ENCODE measurements at places on chromosomes 2 and 18. TPM values are rescaled to one million over a fixed set of nuclear protein-coding genes. Genes with fewer than 3 reads are reported as not detected.
A peak's percentile ranks its signal among the peaks of the same experiment; 100 is the strongest.

DNA sequence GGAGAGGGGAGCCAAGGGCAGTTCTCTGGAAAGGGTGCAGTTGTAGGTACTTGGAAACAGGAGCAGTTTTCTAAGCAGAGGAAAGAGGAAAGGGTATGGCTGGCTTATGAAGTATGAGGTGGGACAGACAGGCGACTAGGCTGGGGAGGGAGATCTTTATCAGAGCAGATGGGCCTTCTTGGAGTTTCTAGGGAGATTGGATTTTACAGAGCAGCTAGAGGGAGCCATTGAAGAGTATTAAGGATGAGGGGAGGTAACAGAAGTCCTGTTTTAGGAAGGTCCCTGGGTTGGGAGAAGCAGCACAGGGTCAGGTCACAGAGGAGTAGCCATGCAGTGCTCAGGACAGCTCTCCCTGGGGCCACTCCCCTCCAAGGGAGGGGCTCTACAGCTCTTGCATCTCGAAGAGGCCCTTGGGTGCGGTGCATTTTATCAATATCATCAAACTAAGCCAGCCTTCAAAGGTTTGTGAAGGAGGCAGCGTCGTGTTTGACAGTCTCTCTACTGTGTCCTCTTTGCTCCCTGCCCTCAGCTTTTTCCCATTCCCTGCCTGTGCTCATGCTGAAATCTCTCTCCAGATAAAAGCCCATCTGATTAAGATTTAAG is 154.3 kb downstream of the SETBP1 start:
- no peak for DNase-seq

DNA sequence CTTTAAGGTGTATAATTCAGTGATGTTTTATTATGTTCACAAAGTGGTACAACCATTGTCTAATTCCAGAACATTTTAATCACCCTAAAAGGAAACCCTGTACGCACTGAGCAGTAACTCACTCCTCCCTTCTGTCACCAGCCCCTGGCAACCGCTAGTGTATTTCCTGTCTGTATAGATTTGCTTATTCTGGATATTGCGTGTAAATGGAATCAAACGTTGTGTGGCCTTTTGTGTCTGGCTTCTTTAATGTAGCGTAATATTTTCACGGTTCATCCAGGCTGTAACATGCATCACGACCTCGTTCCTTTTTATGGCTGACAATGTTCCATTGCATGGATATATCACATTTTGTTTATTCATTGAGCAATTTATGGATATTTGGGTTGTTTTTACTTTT is 8.3 kb downstream of the ZDBF2 start:
- DNase-seq: no peak

DNA sequence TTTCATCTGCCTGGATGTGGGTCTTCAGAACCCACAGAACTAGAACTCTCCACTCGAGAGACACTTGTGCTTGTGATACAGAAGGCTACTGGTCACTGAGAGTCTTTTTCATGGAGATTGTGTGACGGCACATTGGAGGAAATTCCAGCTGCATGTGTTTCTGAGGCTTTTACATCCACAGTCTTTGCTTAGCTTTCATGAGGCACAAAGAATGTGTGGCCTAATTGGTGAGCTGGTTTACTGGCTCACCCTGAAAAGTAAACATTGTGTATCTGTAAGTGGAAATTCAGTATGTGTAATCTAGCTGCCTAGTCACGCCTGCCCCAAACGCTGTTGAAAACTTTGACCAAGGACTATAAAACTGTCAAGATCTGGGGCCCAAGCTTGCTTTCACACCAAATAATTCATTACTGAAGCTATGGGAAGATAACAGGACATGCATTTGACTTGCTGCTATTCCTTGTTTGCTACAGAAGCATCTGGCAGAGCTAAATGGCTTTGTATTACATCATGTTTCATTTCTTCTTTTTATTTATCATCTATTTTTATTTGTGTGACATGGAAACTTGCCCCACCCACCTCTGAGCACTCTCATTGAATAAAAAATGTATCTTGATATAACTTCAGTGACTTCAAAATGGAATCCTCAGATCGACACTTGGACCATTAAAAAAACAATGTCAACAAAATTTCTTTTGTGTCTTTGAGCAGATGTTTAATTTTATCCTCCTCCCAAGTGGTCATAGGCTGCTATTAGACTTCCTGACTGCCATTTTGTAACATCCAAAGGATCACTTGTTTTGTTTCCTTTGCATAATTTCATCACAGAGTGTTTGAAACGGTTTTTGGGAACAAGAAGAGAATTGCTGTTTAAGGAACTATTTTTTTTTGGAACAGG is 80.2 kb downstream of the EFEMP1 start:
- DNase-seq: peak; percentile 37

DNA sequence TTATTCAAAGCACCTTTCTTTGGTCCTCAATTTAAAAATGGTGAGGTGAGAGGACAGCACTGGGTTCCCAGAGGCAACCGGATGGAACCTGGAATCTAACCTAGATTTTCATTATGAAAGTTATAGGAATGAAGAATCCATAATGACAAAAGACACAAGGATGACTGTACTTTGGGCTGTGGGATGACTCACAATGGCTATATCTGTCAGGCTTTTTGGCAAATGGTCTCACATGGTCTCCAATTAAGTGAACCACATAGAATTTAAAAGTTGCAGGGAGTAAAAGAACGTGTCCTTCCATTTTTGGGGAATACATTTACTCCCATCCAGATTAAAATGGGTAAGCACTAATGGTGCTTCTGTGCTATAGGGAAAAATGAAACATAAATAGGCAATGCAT is 31.8 kb upstream of the LYPD1 start:
- DNase-seq: no peak

The ACTG2 gene
- 5.1 TPM for total RNA-seq

DNA sequence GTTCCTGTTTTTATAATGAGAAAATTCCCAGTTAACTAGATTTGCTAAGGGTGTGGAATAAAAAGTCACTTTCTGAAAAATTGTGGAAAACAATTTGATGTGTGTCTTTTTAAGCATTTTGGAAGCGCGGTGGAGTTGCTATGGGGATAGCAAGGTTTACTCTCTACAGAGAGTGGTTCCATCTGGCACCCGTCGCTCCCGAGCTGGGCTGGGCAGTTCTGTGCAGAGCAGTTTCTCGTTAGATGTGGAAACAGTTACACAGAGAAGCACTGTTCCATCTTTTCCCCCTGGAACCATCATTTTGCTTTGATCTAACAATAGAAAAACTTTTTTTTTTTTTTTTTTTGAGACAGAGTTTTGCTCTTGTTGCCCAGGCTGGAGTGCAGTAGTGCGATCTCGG is 17.4 kb downstream of the LDLRAD4 start:
- DNase-seq: peak; percentile 87

- DNase-seq: no peak
Measured at GRCh38 chr2:188068093-188068492, 223.6 kb upstream of the GULP1 start.

GRCh38 chr2:105437708-105438103 is 38.9 kb upstream of the FHL2 start:
- peak; percentile 18 for DNase-seq

- no peak for DNase-seq
Measured at GRCh38 chr2:212484563-212485080, 54.0 kb downstream of the ERBB4 start.

DNA sequence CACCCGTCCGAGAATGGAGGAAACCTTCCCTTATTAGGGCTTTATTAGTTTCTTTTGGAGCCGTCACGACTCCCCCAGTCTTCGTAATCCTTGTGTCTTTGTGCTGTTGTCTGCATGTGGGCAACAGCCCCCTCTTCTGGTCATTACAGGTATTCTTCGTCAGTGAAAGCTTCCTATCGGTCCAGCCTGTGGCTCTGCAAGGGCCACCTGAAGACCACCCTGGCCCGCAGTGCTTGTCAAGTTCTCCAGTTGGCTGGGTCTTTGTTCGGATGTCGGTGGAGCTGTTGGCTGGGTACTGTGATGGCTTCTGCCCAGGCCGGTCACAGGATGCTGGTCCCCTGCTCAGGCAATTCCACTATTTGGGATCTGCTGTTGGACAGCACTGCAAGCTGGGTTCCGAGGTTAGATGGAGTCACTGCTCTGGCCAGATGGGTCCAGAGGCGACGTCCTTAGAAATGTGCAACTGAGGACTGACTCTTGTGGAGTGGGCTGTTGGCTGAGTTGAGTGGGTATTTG is 19.2 kb downstream of the E2F6 start:
- DNase-seq: peak; percentile 42

GRCh38 chr2:88258208-88258607 is 88.1 kb downstream of the THNSL2 start:
- no peak for DNase-seq

The RBMS1 gene
- 112 TPM for total RNA-seq

DNA sequence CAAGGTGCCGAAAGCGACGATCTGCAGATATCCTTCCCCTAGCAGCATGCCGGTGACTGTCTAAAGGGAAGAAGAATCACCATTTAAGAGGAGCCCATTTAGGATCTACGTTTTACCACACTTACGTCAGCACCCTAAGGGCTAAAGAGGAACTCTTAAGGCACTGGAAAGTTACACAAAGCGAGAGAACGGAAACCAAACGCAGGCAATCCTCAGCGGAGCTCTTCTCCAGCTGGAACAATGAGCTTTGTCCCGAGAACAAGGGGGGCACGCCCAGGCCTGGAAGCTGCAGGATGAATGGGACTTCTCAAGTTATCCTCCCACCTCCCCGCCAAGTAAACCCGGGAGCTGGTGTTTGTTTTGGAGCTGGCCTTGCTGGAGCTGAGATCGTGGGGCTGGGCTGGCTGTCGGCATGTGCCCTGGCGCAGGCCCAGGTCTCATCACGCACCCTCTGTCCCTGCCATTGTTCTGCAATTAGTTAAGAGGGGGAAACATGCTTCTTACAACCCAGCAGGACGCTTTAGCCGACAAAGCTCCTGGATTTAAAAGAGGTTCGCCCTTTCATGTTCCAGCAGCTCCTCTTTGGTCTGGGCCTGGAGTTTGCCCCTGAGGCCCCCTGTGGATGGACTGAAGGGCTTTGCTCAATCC is 36.4 kb downstream of the PXDN start:
- DNase-seq: peak; percentile 93

The RUFY4 gene
- total RNA-seq: 0.10 TPM

The TTC21B gene
- total RNA-seq: 55.2 TPM

GRCh38 chr2:111905990-111906735 is 7.8 kb downstream of the MERTK start:
- DNase-seq: peak; percentile 52

DNA sequence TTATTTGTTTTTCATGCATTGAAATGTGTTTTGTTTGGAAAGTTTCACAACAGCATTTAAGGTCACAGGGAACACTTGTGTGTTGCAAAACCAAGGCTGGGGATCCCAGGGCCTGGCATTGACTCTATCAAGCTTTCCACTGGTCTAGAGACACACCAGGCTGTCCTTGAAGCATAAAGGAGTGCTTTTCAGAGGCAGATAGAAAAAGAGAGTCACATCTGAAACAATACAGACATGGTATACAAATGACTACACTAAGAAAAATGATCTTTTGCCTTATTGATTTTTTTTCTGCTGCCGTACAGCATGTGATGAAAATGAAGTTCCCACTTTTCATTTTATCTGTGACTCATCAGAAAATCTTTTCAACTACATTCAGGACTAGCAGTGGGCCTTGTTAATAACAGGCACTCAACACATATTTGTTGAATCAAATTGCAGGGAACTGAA is 61.9 kb upstream of the ZCCHC2 start:
- DNase-seq: no peak

The BCL2 gene
- 32.2 TPM for total RNA-seq

- no peak for DNase-seq
Measured at GRCh38 chr18:58256316-58257080, 212.5 kb downstream of the NEDD4L start.

The RETREG2 gene
- total RNA-seq: 31.2 TPM

- DNase-seq: no peak
Measured at GRCh38 chr18:49177812-49178211, 227.0 kb upstream of the SMAD7 start.

- no peak for DNase-seq
Measured at GRCh38 chr2:204982303-204982702, 437.0 kb downstream of the PARD3B start.

The TRIM43B gene
- not detected for total RNA-seq

- no peak for DNase-seq
Measured at GRCh38 chr2:8640498-8640897, 41.4 kb upstream of the ID2 start.

- no peak for DNase-seq
Measured at GRCh38 chr2:85390941-85391669, 19.1 kb downstream of the CAPG start.

DNA sequence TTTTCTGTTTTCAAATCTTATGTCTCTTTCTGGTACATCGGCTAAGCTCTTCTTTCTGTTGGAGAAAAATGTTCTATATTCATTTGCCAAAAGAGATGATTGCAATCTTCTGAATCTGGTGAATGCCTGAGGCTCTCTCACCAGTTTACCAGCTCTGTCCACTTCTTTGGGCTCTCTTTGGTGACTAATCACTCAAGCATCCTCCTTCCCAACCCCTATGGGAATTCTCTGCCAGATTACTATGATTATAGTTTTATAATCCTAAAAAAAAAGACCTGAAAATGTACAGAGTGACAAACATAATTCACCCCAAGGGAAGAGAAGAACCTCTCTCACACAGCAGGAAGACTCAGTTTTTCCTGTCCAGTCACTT is 187.3 kb downstream of the CAMKMT start:
- no peak for DNase-seq

GRCh38 chr2:43685357-43685756 is 9.1 kb upstream of the C1GALT1C1L start:
- no peak for DNase-seq

The CAVIN2 gene
- 23.0 TPM for total RNA-seq

GRCh38 chr2:15378148-15378908 is 182.8 kb downstream of the NBAS start:
- no peak for DNase-seq

DNA sequence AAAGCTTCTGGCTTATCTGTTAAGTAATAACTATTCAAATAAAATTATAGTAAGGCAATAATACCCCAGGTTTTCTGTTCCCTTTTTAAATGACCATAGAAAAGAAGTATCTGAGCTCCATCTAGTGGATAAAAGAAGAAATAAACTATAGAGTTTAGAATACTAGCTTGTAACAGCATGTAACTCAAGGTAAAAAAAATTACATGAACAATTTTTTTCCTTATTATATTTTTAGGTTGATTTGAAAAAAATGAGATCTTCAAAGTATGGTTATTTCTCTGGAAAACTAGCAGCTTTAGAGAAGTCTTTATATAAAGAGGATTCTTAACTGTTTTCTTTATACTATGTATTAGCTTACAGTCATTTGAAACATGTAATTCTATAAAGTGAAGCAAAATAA is 58.1 kb downstream of the NCKAP1 start:
- no peak for DNase-seq

DNA sequence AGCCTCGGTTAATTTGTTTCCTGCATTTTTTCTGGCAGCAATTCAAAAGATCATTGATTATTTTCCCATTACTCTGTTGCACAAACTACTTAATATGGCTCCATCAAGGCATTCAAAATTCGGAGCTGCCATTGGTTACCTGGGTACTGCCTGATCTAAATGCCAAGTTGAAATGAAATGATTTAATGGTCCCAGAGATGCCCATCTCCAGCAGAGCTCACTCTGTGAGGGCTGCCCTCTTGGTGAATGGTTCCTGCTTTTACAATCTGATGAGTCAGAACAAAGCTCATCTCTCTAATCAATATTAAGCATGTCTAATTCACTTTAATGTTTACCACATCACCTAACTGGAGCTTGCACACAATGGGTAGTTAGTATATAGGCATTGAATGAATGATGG is 126.1 kb downstream of the CTNNA2 start:
- DNase-seq: no peak
